Fibroblast of skin of right quadriceps (primary cell): ENCODE measurements at places on chromosomes 13 and 19.

GRCh38 chr13:21668732-21669275, 2.1 kb upstream of the FGF9 start:
- DNase-seq: no peak

DNA sequence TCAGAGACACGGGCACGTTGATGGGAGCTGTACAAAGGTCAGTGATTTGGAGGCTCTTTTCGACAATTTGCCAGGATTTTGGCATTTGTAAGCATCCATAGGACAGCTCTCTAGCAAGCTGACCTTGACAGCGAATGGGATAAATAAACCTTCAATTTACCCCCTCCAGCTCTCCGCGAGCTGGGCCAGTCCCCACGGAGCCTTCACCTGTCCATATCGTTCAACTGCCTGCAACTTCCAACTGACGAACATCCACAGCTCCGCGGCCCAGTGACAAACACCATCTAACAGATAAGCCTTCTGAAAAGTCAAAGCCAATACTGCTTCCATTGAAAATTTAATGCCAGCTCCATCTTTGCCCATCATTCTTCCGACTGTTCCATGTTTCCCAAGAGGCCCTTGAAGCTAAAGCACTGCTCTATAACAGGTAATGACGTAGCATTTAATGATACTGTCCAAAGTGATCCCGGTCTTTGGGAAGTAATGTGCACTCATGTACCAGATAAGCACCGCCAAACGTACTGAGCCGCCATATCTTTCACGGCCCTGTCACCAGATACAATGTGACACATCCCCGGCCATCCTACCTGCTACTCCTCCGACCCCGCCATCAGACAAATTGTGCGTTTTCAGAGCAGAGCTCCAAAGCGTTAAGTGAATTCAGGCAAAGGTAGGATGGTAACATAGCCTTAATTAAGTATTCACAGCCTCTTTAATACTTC, 365.3 kb upstream of the ZNF507 start:
- no peak for DNase-seq

GRCh38 chr19:38719761-38720558, 24.3 kb downstream of the CAPN12 start:
- DNase-seq: no peak

DNA sequence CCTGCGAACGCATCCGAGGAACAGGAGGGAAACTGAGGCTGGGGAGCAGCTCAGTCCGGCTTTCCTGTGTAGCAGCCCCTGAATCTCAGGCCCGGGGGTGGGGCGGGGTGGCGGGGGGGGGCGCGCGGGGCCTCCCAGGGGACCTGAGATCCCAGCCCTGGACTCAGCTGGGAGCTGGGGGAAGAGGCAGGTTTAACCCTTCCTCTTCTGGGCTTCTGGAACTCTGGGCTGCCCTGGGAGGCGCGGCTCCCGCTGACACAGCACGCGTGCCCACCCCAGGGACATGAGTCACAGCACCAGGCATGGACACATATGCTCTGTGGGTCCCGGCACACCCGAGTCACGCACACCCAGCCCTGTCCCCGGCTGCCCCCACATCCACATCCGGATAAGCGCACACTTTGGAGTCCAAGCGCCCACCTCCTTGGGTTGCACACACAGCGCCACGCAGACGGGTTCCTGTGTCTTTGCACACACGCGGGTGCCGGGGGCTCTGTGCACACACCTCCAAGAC, 3.5 kb upstream of the CIRBP start:
- peak; percentile 88 for DNase-seq

GRCh38 chr19:12574036-12574435, 22.8 kb upstream of the ZNF564 start:
- DNase-seq: no peak

DNA sequence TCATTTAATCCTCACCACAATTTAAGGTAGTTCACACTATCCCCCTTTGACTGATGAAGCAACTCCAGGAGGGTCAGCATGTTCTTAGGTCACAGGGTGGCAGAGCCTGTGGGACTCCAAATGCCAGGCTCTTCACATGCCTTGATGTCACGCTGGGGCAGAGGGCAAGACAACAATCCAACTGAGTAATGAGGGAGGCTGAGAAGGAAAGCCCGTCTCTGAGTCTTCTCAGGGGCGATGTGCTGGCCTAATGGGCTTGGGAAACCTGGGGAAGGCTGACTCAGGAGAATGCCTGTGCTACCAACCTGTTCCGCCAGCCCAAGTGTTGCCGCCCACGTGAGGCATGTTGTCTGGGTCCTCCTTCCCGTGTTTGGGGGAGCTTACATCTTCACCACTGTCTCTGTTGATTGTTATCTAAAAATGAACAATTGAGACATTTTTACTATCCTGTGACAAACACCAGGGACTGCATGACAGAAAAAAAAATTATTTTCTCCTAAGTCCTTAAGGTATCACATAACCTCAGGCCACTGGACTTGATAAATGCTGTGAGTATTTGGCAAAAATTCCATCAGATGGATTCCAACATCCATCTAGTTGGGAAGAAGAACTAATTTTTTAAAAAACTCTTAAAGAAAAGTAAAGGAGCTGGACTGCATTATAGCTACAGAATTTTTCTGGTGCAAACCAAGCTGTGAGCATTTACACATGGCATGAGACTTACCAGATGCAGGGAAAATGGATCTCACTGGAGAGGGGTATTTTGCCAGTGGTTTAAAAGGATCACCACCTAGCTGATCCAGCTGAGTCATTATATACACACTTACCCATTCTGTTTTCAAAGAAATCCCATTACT, 157.5 kb downstream of the RGCC start:
- DNase-seq: peak; percentile 27

- no peak for DNase-seq
Observed at GRCh38 chr13:21610687-21611086, 6.7 kb upstream of the MICU2 start.

- no peak for DNase-seq
Observed at GRCh38 chr19:9474975-9475374, 23.4 kb downstream of the ZNF560 start.

DNA sequence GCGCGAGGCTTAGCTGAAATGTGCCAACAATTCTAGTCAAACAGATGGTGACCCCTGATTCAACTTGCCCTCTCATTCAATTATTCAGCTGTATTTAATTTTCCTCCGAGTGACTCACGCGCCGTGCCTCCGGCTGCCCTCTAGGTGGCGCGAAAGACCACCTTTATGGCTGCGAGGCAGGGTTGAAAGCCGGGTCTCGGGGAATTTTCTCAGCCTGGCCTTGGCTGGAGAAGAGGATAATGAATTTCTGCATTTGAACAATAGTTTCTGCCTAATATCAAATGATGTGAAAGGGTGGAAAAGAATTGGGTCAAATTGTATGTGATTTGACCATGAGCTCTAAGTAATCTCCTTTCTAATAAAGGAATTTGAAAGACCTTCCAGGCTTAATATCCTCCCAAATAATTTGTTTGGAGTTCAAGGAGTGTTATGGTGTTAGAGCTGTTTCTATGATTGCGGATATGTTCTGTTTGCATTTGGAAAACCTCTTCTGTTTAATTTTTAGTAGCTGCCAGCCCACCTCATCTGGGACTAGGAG, 310.9 kb downstream of the ZNF536 start:
- DNase-seq: peak; percentile 87

DNA sequence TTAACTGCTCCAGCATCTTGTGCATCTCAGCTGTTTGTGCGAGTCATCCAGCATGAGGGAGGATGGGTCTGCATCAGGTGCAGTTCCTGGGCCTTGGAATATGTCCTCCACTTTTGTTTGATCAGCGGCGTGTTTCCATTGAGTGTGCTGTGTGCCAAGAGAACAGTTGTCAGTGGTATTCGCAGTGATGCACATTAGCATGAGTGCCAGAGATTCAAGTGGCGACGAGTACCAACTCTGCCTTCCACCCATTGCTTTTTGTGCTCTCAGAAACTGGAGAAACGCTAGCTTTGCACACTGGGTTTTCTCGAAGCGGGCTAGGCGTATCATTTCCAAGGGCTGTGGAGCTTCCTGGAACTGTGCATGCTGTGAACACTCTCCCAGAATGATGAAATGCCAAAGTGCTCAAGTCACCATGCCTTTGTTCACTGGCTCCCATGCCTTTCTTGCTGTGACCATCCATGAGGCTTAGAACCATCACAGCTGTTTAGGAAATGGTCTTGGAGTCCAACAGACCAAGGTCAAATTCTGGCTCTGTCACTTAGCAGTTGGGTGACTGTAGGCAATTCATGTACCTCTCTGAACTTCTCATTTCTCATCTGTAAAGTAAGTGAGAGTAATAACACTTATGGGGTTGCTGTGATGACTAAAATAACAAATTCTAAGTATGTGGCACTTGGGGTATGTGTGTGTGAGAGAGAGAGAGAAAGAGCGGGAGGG, 18.4 kb downstream of the LRCH1 start:
- peak; percentile 60 for DNase-seq

GRCh38 chr19:11578258-11579142, 1.1 kb upstream of the ACP5 start:
- no peak for DNase-seq

GRCh38 chr19:44875666-44876451, 15.2 kb upstream of the TOMM40 start:
- peak; percentile 42 for DNase-seq
